ENCODE measurements at places on chromosomes 3 and 15.

DNA sequence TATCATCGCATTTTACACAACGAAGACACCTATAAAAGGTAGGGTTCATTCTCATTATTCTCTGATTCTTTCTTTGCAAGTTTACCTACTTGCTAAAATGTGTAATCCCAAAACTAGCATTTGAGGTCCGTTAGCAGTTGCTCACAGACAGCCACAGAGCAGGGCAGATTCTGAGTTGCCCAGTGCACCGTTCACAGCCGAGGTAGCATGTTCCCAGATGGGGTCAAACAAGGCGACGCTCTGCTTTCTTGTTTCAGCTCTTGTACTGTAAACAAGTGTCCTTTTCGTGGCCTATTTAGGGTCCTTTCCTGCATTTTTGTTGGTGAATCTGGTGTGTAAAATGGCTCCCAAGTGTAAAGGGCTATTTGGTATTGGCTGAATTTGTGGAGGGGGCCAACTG, 3.1 kb downstream of the PPP1R2 start:
- DNase-seq = no peak

GRCh38 chr15:70704166-70704565, 59.2 kb downstream of the UACA start:
- DNase-seq = no peak

GRCh38 chr3:137121704-137122314, 164.0 kb downstream of the IL20RB start:
- DNase-seq = no peak

DNA sequence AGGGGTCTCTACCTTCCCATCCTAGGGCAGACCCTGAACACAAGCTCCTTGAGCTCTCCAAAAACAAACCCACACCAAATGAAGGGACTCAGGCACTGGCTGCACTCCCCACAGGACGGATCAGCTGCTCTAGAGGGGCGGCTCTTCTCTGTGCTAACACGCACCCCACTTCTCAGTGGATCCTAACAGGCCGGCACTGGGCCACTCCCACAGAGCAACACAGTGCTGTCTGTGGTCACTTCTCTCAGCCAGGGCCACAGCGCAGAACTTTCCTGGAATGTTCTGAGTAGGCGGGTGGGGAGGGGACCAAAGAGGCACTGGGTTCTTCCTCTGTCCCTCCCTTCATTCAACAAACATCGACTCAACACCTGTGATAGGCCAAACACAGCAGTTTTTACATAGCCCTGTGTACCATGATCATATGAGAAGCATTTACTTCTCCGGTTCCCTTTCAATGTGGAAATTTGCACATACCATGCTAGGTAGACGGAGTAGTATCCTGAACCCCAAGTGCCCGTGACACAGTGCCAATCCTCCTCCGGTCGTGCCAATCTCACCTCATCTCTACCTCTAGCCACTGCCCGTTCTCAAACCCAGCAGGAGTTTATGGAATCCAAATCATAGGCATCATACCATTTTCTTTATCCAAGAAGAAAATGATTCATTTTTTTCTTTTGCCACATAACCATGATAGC, 98.1 kb downstream of the LRIG1 start:
- DNase-seq = no peak

DNA sequence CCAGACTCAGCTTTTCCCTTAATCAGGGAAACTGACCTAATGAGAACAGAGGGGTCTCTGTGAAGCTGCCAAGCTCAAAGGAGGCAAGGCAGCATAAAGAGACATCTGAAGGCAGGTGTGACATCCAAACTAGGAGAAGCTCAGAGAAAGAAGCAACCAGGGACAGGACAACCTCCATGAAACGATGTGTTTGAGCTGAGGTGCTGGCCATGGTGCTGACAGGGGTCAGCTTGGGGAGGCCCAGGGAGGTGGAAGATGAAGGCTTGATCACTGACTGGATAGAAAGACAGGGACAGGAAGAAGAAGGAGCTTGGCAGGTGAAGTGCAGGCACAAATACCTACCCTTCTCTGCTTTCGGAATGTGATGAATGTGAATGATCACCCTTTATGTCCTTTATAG, 179.5 kb upstream of the NSMCE3 start:
- no peak for DNase-seq

- DNase-seq = no peak
Measured at GRCh38 chr3:117750674-117751269, 1041.2 kb downstream of the TUSC7 start.

DNA sequence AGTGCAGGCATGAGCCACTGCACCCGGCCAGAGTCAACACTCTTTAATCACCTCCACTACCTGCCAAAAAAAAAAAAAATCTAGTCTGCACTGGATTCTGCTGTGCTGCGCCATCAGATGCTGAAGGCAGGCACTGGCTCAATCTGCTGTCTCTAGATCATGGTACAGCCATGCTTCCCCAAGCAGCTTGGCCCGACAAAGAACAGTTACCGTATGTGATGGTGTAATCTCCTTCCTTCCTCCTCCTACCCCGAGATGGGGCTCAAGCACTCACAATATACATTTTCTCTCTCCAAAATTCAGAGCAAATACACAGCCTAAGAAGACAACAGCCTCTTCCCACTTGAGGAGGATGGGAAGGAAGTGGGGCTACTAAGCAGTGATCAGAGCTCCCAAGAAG, 45.1 kb downstream of the DAPK2 start:
- DNase-seq = no peak

GRCh38 chr3:33989229-33989628, 190.8 kb downstream of the PDCD6IP start:
- no peak for DNase-seq

GRCh38 chr15:52496776-52497470, 31.8 kb downstream of the MYO5A start:
- no peak for DNase-seq

DNA sequence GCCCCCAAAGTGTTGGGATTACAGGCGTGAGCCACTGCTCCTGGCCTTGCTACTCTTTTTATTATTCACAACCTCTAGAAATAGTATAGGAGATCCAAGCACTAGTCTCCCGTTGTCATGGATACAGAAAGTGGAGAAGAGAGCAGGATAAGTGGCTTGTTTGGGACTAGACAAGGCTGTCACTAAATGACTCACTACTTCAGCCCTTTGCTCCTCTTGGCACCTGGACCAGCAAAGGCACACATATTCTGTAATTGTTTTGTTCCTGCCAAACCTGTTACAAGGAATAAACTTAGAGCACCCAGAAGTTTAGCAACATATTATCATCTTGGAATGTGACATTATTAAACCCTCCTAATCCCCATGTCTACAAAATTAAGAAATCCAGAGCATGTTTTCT, 427.2 kb upstream of the THBS1 start:
- DNase-seq = no peak

- DNase-seq = no peak
Measured at GRCh38 chr3:59774000-59774399, 724.2 kb upstream of the CFAP20DC start.
